ENCODE measurements at places on chromosomes 4 and X. TPM values are rescaled to one million over a fixed set of nuclear protein-coding genes. Genes with fewer than 3 reads are reported as not detected.

DNA sequence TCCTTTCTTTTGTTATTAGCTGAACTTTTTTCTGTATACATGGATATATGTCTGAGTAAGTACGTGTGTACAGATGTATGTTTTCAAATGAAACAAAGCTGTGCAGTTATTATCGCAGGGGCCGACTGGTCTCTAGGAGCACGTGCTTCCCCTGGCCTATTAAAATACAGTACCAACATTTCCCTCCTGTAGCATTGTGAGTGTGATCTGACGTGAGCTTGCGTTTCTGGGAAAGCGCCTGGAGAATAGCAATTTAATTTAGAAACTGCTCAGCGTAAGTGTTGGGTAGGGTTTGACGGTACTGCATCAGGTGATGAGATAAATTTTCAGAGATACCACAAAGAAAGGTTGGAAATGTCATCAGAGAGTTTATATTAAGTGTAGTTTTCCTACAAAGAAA is 173.3 kb downstream of the FBXO8 start:
- H3K4me1 ChIP-seq: no peaks in the 10 kb centered on the region
- H3K27ac ChIP-seq: no peak overlapping the region
- no peak for DNase-seq
- H3K4me3 ChIP-seq: no peak overlapping the region
- peaks cover 47% of the 10 kb centered on the region for H3K27me3 ChIP-seq

GRCh38 chrX:53018627-53019026 is 30.0 kb upstream of the GPR173 start:
- H3K27me3 ChIP-seq: peaks cover 50% of the 10 kb centered on the region
- no peak overlapping the region for H3K4me3 ChIP-seq
- no peak overlapping the region for H3K27ac ChIP-seq

The PTTG2 gene
- total RNA-seq: not detected

DNA sequence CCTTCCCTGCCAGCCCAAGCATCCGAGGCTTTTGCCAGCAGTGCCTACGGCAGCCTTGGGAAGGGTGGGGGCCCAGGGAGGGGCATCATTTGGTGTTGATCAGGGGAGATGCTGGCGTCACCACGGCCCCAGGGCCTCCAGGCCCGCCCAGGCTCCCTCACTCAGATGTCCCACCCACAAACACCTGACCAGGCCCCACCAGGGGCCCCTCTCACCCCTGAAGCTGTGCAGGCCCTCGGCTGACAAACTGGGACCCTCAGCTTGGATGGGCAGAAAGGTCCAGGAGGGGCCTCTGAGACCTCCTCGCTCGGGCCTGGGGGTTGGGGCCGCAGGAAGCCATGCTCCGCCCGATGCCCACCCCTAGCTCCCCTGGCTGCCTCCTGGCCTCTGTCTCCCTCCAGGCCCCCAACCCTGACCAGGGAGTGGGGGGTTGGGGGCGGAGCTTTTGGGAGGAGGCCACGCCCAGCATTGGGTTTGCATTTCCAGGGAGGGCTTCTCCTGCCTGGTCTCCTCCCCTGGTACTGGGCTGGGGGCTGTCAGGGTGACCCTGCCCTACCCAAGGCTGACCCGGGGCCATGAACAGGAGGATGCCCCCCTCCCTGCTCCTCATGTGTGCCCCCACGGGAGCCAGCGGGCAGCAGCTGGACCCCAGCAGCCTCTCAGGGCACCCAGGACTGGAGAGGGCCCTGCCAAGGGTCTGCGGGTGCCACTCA is 33.4 kb upstream of the SPON2 start:
- H3K27ac ChIP-seq: no peak overlapping the region
- peaks cover 24% of the 10 kb centered on the region for H3K4me1 ChIP-seq
- no peak for DNase-seq
- H3K27me3 ChIP-seq: no peaks in the 10 kb centered on the region

DNA sequence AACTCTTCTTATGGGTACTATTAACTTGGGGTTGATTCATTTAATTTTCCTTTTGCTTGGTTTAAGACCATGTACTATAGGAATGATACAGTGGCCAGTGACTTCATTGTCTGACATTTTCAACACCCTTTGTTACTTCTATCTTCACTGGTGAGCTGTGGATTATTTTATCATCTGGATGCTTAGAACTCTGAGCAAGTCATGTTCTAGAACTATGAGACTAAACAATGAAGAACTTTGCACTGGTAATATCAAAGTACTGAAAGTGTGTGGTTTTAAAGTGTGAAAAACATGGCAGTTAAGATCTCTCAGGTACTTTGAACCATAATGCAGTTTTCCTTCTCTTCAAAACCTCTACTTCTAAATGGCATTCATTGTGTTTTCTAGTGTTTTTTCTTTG is 47.8 kb downstream of the MAP7D3 start:
- H3K27me3 ChIP-seq: peaks cover 8% of the 10 kb centered on the region
- H3K36me3 ChIP-seq: no peaks in the 10 kb centered on the region
- peak overlapping the region; percentile 60 for H3K27ac ChIP-seq
- no peak for DNase-seq

The HTT-AS gene
- total RNA-seq: not detected
